ENCODE measurements at places on chromosomes 7 and 10.

GRCh38 chr10:53479365-53479764 is 706.8 kb upstream of the MBL2 start:
- no peak for DNase-seq

DNA sequence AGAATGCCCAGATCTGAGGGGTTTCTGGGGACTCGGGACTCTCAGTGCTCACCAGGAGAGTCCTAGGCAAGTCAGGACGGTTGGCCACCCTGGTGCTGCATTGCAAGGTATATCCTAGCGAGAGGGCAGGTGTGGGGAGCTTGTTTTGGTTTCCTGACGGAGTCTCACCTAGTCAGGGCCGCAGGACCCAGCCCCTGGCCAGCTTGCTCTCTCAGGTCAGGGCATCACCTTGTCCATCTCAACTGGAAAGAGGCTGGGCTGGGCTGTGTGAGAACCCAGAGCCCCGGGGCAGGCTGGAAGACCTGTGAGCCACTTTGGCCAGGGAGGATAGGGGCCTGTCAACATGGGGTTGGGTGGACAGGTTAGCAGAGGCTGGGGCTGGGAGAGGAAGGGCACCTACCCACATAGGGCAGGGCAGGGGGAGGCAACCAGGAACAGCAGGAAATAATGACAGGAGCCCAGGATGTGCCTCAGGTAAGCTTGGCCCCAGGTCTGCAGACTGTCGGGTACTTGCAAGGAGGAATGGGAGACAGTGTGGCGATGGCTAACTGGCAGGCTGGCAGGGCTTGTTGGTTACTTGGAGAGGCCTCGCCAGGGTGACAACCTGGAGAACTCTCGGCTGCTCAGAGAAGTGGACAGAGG is 31.5 kb downstream of the DNAJB12 start:
- DNase-seq: no peak

GRCh38 chr7:131502810-131503508 is 53.5 kb downstream of the PODXL start:
- DNase-seq: peak; percentile 55

DNA sequence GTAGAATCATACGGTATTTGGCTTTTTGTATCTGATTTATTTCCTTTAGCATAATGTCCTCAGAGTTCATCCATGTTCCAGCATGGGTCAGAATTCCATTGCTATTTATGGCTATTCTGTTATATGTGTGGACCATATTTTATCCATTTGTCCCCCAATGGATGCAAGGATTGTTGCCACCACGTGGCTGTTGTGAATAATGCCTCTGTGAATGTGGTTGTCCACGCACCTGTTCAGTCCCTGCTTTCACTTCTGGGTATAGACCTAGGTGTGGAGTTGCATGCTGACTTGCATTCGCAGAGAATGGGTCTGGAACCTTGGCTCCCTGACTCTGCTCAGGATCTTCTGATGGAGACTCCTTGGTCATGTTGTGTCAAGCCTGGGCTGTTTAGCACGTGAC is 199.9 kb downstream of the CAMK1D start:
- DNase-seq: peak; percentile 3

- DNase-seq: no peak
These were observed 29.8 kb downstream of the RSU1 start for GRCh38 chr10:16787361-16787791.

DNA sequence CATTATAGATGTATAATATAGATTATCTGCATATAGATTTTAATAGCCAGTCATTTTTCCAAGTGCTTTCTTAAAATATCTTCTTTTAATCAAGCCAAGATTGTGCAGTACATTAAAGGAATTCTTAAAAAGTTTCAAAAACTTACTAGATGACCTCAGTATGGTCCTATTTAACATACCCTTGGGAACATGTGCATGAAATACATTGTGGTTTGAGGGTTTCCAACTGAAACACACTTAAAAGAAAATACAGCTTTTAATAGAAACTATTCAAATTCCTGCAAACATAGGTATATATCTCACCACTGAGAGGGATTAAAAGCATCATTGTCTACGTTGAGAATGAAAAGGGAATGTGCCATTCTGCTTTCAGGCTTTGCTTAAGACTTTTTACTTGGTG is 364.9 kb downstream of the SUGCT start:
- no peak for DNase-seq

DNA sequence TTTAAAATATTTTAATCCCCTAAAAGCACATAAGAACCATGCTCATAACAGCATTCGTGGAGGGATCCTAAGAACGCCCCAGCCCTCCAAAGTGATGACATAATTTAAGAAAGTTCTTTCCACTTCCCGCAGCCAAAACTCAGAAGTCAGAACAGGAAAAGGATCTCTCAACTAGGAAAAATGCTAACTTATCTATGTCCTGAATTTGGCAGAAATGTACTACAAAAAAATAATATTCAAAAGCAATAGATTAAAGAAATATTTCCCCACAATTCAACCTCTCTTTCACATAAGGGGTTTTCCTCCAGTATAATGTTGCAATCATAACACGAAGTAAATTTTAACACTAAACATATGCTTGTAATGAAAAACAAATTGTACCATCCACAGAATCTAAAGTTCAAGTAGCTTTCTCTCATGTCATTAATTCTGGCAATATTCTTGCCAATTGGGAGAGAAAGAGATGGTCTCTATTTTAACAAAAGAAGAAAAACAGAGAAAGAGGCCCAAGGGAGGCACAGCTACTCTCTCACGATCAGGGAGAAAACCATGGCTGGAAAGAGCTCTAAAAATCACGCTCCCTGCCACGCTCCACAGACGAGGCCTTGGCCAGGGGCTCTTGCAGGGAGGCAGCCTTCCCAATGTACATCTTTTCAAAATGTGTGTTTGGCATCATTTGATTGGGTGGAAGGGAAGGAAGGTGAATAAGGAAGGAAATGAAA is 22.9 kb downstream of the ASB13 start:
- no peak for DNase-seq

DNA sequence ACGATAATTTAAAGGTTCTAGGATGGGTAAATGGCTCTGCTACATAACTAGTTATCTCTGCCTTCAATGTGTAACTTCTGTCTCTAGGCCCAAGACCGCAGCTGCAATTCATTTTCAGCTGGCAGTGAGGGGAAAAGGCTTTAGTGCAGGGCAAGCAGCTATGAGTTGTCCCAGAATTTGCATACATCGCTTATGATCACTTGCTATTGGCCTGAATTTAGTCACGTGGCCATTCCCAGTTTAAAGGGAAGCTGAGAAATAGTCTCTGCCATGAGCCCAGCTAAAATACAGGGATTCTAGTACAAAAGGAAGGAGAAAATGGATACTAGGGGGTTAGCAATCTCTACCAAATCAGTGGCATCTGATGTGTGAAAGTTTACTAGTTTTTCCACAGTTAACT is 145.8 kb upstream of the IMMP2L start:
- DNase-seq: no peak

DNA sequence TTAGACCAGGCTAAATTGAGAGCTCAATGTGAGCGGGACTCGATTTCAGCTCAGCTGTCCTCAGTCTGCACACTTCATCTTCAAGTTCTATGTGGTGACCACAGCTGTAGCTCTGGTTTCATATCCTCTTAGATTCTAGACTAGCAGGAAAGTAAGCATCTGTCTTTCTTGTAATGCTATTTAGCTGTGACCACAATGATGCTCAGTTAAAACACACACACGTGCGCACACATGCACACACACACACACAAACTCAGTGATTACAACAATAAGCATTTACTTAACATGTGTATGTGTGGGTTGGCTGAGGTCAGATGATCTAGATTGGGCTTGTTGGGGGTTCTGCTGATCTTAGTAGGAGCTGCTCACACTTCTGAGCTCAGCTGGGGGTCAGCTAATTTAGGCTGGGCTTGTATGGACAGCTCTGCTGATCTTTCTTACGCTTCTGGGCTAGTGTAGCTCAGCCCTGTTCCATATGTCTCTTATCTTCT is 82.5 kb downstream of the ZNF365 start:
- DNase-seq: no peak

DNA sequence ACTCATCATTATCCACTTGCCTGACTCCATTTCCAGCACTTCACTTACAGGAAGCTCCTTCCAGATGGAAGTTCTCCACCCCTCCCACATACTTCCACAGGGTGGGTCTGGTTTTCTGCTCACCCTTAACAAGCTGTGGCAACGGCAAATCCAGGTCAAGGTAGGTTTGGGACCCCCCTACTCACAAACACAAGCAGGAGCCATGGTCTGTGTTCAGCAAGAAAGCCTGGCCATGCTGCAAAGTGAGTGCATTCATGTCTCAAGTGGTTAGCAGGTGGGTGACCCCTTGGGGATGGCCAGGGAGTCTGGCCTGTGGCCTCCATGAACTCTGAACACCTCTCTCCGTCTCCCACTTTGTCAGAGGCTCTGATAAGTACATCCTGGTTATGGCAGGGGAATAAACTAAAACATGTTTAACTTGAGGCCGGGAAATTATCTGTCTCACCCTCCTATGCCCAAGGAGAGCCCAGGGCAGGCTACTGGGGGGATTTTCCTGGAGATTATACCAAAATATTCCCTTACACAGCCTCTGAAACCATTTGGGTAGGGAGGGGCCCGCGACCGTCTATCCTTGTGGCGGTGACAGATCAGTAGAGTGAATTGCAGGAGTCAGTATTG is 844 bp downstream of the XPNPEP1 start:
- peak; percentile 30 for DNase-seq

- no peak for DNase-seq
These were observed 116.3 kb downstream of the HPSE2 start for GRCh38 chr10:99119258-99119748.

- DNase-seq: no peak
These were observed 5.8 kb upstream of the CYP3A7 start for GRCh38 chr7:99740573-99741440.

DNA sequence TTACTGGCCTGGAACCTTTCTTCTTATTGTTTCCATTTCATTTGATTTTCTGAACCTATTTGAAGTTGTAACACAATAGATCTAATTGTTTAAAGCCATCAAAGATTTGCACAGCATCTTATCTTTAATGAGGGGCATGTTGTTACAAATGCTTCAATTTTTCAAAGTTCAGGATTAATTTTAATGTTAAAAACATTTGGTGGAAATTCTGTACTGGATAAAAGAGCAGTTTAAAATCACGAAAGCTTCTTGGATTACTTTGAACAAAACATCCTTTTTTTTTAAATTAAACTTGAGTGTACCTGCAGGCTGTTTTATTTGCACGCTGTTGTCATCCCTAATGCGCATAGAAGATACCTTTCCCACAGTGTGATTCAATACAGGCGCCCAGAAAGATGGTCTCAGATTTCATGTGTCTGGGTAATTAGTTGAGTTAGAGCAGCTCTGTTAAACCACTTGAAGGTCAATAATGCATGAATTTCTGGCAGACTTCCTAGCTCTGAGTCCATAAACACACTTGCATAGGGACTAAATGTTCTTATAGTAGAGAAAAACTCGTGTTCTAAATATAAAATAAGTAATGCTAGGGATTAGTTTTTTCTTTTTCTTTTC is 29.3 kb upstream of the DDX50 start:
- DNase-seq: no peak

- DNase-seq: no peak
These were observed 50.8 kb upstream of the ZNF680 start for GRCh38 chr7:64613653-64614052.

DNA sequence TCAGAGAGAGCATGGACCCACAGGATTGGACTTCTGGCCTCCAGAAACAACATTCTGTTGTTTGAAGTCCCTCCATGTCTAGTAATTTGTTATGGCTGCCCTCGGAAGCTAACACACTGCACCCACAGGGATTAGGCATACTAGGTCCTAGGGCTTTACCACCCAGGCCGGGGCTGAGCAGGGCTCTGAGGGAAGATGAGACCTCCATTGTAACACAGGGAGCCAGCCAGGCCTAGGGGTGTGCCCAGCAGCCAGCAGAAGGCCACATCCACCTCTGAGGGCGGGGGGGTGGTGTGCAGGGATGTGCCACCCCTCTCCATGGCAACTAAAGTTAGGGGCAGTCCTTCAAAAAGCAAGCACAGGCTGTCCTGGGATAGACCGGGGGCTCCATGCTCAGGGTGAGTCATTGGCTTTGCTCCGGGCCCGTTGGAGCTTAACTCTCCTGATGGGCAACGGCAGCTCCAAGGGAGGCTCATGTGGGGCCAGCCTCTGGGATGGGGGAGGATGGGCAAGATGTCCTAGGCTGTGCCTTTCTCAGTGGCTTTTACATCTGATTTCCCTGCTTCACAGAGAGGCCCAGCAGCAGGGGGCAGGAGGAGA is 96.6 kb upstream of the GPR26 start:
- DNase-seq: no peak

DNA sequence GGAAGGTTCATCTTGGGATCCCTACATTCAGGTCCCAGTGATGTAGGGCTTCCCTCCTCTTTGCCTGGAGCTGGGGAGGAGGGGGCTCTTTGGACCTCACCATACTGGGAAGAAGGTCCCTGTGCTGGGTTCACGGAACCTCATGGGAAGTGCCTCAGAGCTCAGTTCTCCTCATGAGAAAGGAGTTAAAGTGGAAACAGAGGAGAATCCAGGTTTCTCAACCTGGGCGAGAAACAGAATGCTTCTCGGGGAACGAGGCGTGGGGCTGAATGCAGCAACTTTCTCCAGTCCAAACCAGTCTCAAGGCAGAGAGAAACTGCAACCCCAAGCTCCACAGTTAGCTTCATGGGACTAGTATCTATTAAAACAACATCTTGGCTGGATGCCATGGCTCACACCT is 382.7 kb upstream of the FOXK1 start:
- DNase-seq: no peak

- DNase-seq: no peak
These were observed 125.7 kb downstream of the TSPAN12 start for GRCh38 chr7:120732256-120732655.

DNA sequence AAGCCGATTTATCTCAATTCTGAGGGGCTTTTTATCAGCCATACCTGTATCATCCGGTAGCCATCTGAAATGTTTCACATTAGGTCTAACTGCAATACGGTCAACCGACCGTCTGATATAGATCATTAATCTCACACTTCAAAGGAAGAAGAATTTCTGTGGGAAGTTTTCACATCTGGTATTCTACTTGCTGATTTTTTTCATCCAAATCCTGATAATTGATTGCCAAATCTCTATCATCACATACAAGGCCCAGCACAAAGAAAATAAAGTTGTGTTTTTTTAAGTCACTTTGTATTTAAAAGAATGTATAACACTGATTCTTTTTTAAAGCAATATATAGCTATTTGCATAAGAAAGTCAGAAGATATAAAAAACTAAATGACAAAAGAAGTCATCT is 132.3 kb downstream of the DKK1 start:
- DNase-seq: no peak

- no peak for DNase-seq
These were observed 30.1 kb downstream of the LDB3 start for GRCh38 chr10:86698207-86698940.

- no peak for DNase-seq
These were observed 9.8 kb upstream of the RAB18 start for GRCh38 chr10:27494116-27494805.

DNA sequence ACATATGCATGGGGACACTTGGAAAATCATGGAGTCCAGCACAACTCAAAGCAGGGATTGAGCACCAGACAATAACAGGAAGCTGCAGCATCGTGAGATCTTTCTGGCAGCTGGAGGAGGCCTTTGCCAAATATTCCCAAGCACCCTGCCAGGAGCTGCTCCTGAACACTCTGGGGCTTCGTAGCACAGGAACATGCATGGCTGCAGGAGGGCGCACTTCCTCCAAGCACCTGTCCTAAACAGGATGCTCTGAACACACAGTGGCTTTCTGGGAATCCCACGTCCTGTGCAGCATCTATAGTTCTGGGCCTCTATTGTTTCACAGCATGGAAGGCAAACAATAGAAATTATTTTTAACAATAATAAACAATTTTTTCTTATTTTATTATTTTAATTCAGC is 4.1 kb downstream of the ABLIM1 start:
- DNase-seq: peak; percentile 94

GRCh38 chr7:120867932-120868331 is 10.0 kb upstream of the TSPAN12 start:
- no peak for DNase-seq
